ENCODE measurements at places on chromosomes 6 and 20.

GRCh38 chr6:85402922-85403321 is 47.0 kb upstream of the NT5E start:
- H3K27ac ChIP-seq = no peak overlapping the region
- no peaks in the 10 kb centered on the region for H3K36me3 ChIP-seq
- DNase-seq = no peak
- H3K4me1 ChIP-seq = peaks cover 16% of the 10 kb centered on the region
- no peak overlapping the region for H3K4me3 ChIP-seq

- H3K27ac ChIP-seq = peak overlapping the region; percentile 79
- H3K27me3 ChIP-seq = no peaks in the 10 kb centered on the region
- H3K4me3 ChIP-seq = peak overlapping the region; percentile 47
- no peak for DNase-seq
- H3K36me3 ChIP-seq = no peaks in the 10 kb centered on the region
Measured at GRCh38 chr20:8161264-8162071, 29.4 kb downstream of the PLCB1 start.

GRCh38 chr6:50318536-50318935 is 268.8 kb upstream of the DEFB112 start:
- no peak overlapping the region for H3K4me3 ChIP-seq
- H3K27ac ChIP-seq = no peak overlapping the region
- DNase-seq = no peak
- no peaks in the 10 kb centered on the region for H3K4me1 ChIP-seq
- no peaks in the 10 kb centered on the region for H3K27me3 ChIP-seq
- no peaks in the 10 kb centered on the region for H3K36me3 ChIP-seq

DNA sequence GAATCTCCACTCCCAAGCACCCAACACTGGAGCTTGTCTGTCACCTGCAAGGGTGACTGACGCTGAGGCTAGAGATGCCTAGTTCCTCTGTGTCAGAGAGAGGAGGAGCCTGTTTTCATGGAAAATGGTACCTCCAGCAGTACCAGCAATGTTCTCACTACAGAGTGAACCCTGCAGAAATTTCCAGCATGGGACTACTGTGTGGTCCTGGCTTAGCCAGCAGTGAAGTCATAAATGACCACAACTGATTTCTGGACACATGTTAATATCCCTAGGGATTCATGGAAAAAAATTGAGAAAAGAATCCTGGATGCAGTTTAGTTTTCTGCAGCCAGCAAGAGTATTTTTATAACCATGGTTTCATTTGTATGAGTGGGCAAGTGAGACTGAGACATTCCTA is 468.1 kb downstream of the CD83 start:
- H3K4me1 ChIP-seq = no peaks in the 10 kb centered on the region
- H3K27me3 ChIP-seq = peaks cover 29% of the 10 kb centered on the region
- H3K36me3 ChIP-seq = no peaks in the 10 kb centered on the region
- no peak for DNase-seq
- H3K27ac ChIP-seq = no peak overlapping the region
- no peak overlapping the region for H3K4me3 ChIP-seq

GRCh38 chr6:166423781-166424180 is 41.0 kb upstream of the MPC1 start:
- no peak for DNase-seq
- peaks cover 27% of the 10 kb centered on the region for H3K4me1 ChIP-seq
- peaks cover 13% of the 10 kb centered on the region for H3K36me3 ChIP-seq
- no peak overlapping the region for H3K27ac ChIP-seq

GRCh38 chr20:61609461-61609860 is 357.4 kb downstream of the CDH4 start:
- H3K36me3 ChIP-seq = no peaks in the 10 kb centered on the region
- H3K4me3 ChIP-seq = no peak overlapping the region
- DNase-seq = no peak
- H3K4me1 ChIP-seq = no peaks in the 10 kb centered on the region

DNA sequence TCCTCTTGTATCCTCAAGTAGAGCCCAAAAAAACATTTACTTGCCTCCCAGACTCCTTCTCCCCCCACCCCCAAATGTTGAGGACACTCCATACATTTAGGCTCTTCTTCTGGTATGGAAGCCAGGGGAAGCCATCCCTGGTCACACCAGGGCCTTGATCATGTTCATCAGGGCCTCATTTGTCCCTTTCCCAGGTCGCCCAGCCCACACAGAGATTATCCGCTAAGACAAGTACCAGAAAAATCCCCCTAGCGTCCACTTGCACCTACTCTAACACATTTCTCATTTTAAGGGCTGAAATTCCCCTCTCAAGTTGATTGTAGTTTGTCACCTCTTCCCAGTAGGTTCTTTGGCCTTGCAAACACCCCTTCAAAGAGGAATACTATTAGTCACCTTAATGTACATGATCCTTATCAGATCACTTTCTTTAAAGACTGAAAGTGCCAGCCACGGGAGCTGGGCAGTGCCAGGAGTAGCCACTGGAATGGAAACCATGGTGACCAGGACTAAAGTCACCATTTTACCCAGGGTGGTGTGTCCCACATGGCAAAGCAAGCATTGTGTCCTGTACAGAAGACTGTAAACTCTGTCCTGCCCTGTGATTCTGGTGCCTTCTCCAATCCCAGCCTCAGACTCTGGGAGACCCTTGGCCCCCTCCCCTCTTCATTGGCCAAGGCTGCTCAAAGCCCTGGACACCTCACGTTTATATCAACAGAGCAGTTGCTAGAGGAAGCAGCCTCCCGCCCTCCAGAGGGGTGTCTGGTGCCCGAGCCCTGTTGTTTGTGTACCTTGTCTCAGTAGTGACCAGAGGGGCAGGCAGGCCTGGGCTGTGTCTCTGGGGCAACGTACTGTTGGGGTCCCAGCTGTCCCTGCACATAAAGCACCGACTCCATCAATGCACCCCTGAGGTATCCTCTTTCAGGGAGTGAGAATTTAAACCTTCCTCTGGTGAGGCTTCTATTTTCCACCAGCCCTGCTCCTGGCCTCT is 5.0 kb upstream of the APOBEC2 start:
- peaks cover 4% of the 10 kb centered on the region for H3K36me3 ChIP-seq
- no peak overlapping the region for H3K4me3 ChIP-seq
- H3K27me3 ChIP-seq = no peaks in the 10 kb centered on the region
- peak overlapping the region; percentile 7 for H3K27ac ChIP-seq
- no peak for DNase-seq

- H3K4me1 ChIP-seq = peaks cover 19% of the 10 kb centered on the region
- no peak overlapping the region for H3K4me3 ChIP-seq
- H3K27me3 ChIP-seq = no peaks in the 10 kb centered on the region
- no peaks in the 10 kb centered on the region for H3K36me3 ChIP-seq
Measured at GRCh38 chr6:128256095-128256494, 264.3 kb downstream of the PTPRK start.

GRCh38 chr20:24745206-24745605 is 203.9 kb upstream of the CST7 start:
- no peaks in the 10 kb centered on the region for H3K36me3 ChIP-seq
- H3K27me3 ChIP-seq = peaks cover 25% of the 10 kb centered on the region
- no peak overlapping the region for H3K27ac ChIP-seq
- H3K4me1 ChIP-seq = no peaks in the 10 kb centered on the region

GRCh38 chr6:108565091-108565766 is 4.5 kb downstream of the FOXO3 start:
- peaks cover 59% of the 10 kb centered on the region for H3K4me1 ChIP-seq
- H3K4me3 ChIP-seq = peak overlapping the region; percentile 57
- peak overlapping the region; percentile 61 for H3K27ac ChIP-seq
- H3K27me3 ChIP-seq = no peaks in the 10 kb centered on the region
- peaks cover 47% of the 10 kb centered on the region for H3K36me3 ChIP-seq

GRCh38 chr6:151379933-151380847 is 11.2 kb downstream of the ZBTB2 start:
- peak overlapping the region; percentile 92 for H3K27ac ChIP-seq

- H3K27me3 ChIP-seq = peaks cover 53% of the 10 kb centered on the region
- no peak for DNase-seq
- no peak overlapping the region for H3K4me3 ChIP-seq
- H3K27ac ChIP-seq = no peak overlapping the region
- H3K4me1 ChIP-seq = no peaks in the 10 kb centered on the region
Measured at GRCh38 chr6:125363039-125363823, 61.5 kb upstream of the HDDC2 start.

DNA sequence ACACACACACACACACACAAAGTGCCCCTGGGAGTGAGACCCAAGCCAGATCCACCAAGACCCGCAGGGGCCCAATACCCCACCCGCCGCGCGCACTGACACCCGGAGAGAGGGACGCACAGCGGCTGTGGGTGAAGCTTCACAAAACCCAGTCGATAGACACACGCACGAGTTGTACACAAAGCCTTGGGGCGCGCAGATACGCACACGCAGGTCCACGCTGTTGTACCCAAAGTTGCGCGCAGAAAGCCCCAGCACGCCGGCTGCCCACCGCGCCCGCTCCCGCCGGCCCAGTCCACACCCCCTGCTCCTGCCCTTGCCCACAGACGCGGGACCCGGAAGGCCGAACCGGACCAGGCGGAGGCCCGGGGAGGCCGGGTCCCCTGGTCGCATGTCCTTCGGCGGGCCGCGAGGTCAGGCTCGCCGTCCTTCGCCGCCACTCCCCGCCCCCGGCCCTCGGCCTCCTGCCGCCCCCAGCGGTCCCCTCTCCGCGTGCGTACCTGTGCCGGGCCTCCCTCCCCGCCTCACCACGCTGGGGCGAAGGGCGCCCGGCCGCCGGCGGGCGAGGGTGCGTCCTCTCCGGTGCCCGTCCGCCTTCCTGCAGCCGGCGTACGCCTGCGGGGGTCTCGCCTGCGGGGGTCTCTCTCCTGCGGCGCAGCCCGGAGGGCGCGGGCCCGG is at the start of gene TMEM74B:
TMEM74B (minus strand) TSS at position 344 of the 678 bp plus-strand sequence. CDS start 1,180 bp downstream, outside the sequence.
- peaks cover 20% of the 10 kb centered on the region for H3K27me3 ChIP-seq
- peaks cover 8% of the 10 kb centered on the region for H3K4me1 ChIP-seq
- H3K4me3 ChIP-seq = peak within 1 kb of the TSS; percentile 46
- no peak for DNase-seq

DNA sequence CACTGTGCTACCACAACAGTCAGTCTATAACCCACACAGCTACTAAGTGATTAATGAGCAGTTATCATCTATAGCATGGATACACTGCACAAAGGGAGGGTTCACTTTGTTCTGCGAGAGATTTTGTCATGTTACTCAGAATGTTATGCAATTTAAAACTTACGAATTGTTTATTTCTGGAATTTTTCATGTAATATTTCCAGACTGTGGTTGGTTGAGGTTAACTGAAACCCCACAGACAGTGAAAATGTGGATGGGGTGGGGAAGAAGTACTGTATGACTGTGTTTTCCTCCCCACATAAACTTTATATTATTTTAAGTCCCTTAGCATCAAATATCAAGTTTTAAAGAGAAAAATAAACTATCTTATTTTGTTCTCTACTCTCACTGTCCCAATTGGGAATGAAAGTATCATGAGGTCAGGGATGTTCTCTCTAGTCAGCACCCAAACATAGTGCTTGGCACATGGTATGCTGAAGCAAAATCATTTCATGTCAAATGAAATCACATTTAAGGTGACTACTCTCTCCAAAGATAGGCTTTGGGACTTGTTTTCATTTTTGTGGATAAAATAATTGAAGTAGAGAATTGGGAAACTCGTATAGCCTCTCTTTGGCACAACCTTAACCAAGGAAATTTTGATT is 25.4 kb downstream of the DOP1A start:
- H3K27me3 ChIP-seq = no peaks in the 10 kb centered on the region
- no peak for DNase-seq
- H3K36me3 ChIP-seq = no peaks in the 10 kb centered on the region
- H3K4me1 ChIP-seq = peaks cover 33% of the 10 kb centered on the region
- no peak overlapping the region for H3K27ac ChIP-seq
- no peak overlapping the region for H3K4me3 ChIP-seq

- peaks cover 7% of the 10 kb centered on the region for H3K36me3 ChIP-seq
- no peaks in the 10 kb centered on the region for H3K27me3 ChIP-seq
- H3K27ac ChIP-seq = peak overlapping the region; percentile 16
- peaks cover 7% of the 10 kb centered on the region for H3K4me1 ChIP-seq
- no peak overlapping the region for H3K4me3 ChIP-seq
- DNase-seq = no peak
Measured at GRCh38 chr6:33702345-33702977, 9.0 kb downstream of the UQCC2 start.

GRCh38 chr6:170522565-170523183 is 30.4 kb downstream of the PSMB1 start:
- H3K27ac ChIP-seq = no peak overlapping the region
- no peaks in the 10 kb centered on the region for H3K36me3 ChIP-seq
- H3K4me3 ChIP-seq = no peak overlapping the region
- peaks cover 8% of the 10 kb centered on the region for H3K4me1 ChIP-seq
- no peak for DNase-seq
- H3K27me3 ChIP-seq = peaks cover 34% of the 10 kb centered on the region

GRCh38 chr6:151093706-151094105 is 146.1 kb upstream of the AKAP12 start:
- no peaks in the 10 kb centered on the region for H3K27me3 ChIP-seq
- H3K36me3 ChIP-seq = no peaks in the 10 kb centered on the region
- H3K27ac ChIP-seq = no peak overlapping the region
- no peak overlapping the region for H3K4me3 ChIP-seq
- no peak for DNase-seq
- H3K4me1 ChIP-seq = no peaks in the 10 kb centered on the region

DNA sequence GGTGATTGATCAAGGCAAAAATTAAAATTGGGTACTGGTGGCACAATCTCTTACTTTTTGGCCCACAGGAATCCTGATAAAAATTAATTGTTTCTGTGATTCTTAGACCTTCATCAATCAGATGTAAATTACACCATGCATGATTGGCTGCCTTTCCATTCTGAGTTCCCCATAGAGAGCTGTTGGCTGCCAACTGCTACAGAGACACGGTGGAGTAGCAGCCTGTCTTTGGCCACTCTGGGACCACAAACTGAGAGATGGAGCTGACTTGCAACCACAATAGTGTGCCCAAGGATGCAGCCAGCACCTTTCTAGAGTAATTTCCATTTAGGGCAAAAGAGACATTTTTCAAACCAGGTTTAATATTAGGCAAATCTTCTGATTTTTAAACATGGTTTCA is 274.3 kb upstream of the MMS22L start:
- no peaks in the 10 kb centered on the region for H3K36me3 ChIP-seq
- no peak overlapping the region for H3K4me3 ChIP-seq
- no peak overlapping the region for H3K27ac ChIP-seq
- no peaks in the 10 kb centered on the region for H3K27me3 ChIP-seq

Data from effector memory CD8-positive, alpha-beta T cell (primary cell).